ENCODE measurements at places on chromosomes 11 and 22. TPM values are rescaled to one million over a fixed set of nuclear protein-coding genes. Genes with fewer than 3 reads are reported as not detected.

Gene MUC5AC
- not detected for total RNA-seq

Gene CCDC116
- total RNA-seq, result 0.93 TPM

Gene ENTHD1
- 0.36 TPM for total RNA-seq

Gene C11orf16
- total RNA-seq, result not detected

Gene ZBTB16
- 1.3 TPM for total RNA-seq

Gene IL17REL
- total RNA-seq, result not detected

Gene USP47
- total RNA-seq, result 70.0 TPM

Gene ZNF143
- 51.3 TPM for total RNA-seq

Gene SYCE3
- not detected for total RNA-seq

DNA sequence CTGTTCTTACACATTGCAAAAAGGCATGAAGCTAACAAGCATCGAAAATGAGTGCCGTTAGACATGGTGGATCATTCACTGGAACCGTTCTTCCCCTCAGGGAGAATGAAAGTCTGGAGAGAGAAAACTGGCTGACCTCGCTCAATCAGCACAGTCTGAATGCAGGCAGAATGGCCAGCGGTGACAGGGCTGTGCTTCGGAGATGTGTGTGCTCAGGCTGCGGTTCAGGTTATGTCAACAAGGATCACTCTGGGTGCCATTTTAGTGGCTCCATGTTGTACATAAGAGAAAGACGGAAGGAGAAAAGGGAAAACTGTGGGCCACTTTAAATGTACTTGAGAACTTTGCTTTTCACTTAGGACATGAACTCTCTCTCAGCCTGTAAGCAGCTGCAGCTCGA lies 749.8 kb upstream of the ARHGAP42 start:
- no peak for DNase-seq

GRCh38 chr11:58498464-58498863 lies 9.4 kb downstream of the OR5B21 start:
- DNase-seq, result peak; percentile 11

- no peak for DNase-seq
Measured at GRCh38 chr22:47355388-47355725, 592.9 kb downstream of the TBC1D22A start.

- no peak for DNase-seq
Measured at GRCh38 chr11:31598454-31598853, 88.9 kb downstream of the ELP4 start.

DNA sequence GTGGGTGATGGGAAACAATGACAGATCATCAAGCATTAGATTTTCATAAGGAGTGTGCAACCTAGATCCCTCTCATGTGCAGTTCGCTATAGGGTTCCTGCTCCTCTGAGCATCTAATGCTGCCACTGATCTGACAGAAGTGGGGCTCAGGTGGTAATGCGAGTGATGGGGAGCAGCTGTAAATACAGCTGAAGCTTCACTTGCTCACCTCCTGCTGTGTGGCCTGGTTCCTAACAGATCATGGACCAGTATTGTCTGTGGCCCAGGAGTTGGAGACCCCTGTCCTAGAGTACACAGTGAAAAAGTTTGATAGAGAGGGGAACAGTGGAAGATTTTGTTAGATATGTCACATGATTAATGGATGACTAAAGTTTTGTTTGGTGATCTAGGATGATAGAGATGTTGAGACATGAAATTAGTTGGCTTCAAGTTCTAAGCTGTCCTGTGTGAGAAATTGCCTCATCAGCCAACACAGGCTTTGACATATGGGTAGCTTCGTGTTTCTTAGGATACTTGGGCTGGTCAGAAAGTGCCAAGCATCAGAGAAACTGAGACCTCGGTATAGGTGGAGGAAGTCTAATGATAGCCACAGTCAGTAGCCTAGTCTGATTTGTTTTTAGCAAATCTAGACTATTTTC lies 47.4 kb downstream of the ARHGEF12 start:
- DNase-seq, result no peak

DNA sequence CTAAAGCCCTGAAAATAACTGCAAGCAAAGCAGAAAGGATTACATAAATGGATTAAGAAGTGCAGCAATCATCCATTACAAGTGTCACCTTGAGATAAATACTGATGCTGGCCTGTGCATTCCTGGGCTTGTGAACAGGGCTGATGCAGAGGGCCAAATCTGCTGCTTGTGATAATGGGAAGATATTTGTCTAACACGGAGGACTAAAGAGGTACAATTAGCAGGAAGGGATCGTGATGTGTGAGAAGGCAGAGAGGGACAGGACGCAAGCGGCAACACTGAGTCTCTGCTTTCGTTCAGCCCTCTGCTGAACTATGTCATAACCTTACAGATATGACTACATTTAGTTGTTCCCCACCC lies 107.7 kb upstream of the DDI1 start:
- no peak for DNase-seq

- DNase-seq, result no peak
Measured at GRCh38 chr11:97890466-97890865, 1130.3 kb upstream of the CNTN5 start.

DNA sequence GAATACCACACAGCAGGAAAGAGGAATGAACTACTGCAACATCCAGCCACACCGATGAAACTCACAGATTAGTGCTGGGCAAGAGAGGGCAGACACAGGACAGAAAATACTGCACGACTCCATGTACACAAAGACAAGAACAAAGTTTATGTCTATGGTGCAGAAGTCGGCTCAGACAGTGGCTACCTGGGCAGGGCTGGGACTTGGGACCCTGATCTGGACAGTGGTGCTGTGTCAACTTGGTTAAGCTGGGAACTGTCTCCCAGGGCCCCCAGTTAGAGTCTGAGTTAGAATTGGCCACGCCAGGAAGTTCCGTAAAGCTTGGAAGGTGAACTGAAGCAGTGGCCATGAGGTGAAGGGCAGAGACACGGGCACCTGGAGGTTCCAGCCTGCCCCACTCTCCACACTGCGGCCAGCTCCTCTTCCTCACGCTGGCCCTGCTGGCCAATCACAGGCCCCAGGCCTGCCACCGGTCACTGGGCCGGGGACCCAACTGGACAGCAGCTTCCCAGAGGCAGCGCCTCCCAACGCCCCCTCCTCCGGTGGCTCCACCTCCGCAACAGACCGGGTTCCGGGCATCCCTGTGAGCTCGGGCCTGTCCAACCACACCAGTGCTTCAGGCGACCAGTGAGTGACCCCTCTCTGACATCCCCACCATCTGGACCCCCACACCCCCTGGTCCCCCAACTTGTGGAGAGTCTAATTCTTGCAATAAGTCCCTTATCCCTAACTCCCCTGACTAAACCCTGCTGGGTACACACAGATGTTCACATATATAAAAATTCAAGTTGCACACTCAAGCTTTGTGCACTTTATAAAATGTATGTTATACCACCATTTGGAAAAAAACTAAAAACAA lies 93.7 kb downstream of the MICAL3 start:
- no peak for DNase-seq

GRCh38 chr22:43431808-43432554 lies 20.2 kb downstream of the MPPED1 start:
- DNase-seq, result no peak

- DNase-seq, result no peak
Measured at GRCh38 chr22:38284042-38284402, 11.2 kb upstream of the TMEM184B start.

- DNase-seq, result no peak
Measured at GRCh38 chr22:36732609-36733008, 29.1 kb upstream of the CACNG2 start.

DNA sequence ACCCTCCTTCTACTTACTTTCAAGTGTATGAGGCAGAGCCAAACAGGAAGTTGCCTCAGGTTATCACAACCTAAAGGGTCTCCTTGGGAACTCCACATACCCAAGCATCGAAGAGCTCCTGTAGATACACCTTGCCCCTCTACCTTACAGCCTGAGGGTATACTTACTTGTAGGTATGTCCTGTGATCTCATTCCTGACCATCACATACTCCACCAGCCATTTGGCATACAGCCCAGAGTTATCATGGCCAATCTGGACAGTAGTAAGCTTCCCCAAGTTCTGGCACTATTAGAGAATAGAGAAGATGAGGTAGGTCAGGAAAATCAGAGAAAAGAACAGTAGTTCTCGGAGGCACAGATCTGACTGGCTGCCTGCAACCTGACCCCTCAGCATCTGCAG lies 53.4 kb upstream of the SCUBE2 start:
- peak; percentile 5 for DNase-seq

DNA sequence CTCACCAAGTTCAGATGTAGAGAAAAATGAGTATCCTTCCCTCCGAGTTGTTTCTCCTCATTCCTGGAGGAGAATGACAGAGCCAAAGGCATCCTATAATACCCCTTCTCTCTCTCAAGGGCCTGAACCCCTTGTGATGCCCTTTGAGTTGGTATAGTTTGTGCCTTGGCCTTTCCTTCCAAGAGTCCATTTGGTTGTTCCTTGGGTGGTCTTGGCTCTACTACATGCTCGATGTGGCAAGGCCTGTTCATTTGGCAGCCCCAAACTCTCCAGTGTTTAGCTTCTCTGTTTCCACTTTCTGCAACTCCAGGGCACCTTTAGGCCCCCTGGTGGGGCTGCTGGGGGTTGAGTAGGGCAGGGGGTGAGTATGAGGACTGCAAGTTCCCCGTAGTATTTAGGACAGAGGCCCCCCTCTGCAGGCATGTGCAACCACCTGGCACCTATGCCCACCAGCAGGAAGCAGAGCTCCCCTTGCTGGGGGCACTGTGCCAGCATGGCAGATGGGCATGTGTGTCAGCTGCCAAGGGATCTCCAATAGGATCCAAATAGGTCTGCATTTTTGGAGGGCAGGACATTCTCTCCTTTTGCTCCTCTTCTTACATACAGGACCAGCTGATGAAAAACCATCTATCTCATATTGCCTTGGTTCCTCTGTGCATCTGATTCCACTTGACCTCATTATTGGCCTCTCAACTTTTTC lies 217.2 kb upstream of the CADM1 start:
- no peak for DNase-seq

DNA sequence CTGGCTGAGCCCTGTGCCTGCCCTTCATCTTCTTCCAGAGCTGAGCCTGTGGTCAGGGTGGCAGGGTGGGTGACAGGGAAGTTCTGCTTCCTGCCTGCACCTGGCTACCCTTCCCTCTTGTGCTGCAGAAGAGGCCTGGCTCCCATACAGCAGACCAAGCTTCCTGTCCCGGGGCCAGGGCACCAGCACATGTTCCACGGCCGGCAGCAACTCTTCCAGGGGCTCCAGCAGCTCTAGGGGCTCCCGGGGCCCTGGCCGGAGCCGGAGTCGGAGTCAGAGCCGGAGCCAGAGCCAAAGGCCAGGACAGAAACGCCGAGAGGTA lies 15.0 kb downstream of the ROBO3 start:
- DNase-seq, result no peak

DNA sequence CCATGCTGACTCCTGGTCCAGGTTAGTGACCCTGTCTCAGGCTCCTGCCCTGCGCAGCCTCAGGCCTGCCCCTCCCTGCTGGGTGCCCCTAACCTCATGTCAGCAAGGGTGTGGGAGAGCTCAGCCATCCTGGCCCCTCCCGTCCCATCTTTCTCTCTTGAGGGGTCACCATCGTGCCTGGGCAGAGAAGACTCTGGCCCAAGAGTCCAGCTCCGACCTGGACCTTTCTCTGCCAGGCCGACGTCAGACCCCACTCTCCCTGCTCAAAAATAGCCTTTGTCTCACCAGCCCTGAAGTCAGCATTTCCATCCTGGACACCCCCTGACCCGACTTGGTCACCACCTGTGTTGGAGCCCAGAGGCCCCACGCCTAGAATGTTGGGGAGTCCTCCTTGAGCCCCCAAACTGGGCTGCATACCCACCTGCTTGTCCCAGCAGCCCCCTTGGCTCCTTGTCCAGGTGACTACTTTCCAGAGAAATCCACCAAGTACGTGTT lies 4.9 kb downstream of the SCGB1C1 start:
- DNase-seq, result no peak

GRCh38 chr11:66015936-66016792 lies 4.4 kb downstream of the CST6 start:
- no peak for DNase-seq

DNA sequence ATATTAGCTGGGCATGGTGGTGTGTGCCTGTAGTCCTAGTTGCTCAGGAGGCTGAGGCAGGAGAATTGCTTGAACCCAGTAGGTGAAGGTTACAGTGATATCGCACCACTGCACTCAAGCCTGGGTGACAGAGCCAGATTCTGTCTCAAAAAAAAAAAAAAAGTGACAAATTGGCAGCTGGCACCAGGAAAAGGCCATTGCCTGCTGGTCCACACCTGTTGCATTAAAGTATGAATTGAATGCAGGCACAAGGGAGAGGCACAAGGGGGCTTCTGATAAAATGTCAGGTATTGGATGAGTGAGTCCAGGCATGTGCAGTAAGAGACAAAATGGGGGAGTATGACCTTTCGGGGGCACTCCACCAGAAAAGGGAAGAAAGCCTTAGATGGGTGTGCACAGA lies 28.2 kb downstream of the ZNF70 start:
- DNase-seq, result no peak

DNA sequence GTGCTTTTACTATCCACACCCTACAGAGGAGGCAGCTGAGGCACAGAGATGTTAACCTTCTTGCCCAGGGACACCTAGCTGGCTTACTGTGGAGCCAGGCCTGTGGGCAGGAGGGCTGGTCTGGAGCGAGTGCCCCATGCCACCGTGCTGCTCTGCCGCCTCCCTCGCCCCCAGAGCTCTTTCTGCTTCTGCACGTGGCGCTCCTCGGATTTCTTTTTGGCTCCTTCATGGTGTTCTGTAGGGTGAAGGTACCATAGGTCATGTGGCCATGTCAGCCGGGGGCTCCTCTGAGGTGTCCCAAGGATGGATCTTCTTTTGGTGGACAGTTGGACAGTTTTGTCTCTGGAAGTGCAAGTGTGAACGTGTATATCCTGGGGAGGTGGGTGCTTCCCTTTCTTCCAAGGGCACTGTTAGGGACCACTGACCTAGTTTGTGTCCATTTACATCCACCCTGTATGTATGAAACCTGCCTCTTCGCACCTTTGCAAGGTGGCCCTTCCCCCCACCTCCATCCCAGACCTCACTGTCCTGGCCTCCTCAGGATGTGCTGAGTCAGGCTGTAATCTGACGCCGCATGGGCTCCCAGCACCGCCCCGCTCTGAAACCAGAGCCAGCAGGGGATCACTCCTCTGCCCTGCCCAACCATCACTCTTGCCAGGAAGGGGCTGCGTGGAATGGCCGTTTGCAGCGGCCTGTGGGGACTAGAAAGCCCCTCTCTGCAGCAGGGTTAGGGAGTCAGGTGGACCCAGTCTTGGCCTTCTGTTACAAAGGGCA lies 31.7 kb downstream of the POLR3H start:
- no peak for DNase-seq

DNA sequence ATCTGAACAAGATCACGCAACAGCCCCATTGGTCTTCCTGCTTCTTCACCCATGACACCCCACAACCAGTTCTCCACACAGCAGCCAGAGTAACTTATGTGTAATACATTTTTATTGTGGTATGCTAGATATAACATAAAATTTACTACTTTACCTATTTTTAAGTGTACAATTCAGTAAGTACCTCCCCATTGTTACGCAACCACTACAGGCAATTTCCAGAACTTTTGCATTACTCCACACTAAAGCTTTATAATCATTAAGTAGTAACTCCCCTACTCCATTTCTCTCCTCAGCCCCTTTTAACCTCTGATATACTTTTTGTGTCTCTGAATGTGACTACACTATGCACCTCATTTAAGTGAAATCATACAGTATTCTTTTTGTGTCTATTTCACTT lies 575.4 kb upstream of the CADM1 start:
- DNase-seq, result no peak

GRCh38 chr11:6297831-6298230 lies 22.5 kb downstream of the CAVIN3 start:
- DNase-seq, result no peak

GRCh38 chr11:45761659-45762058 lies 43.3 kb upstream of the SLC35C1 start:
- DNase-seq, result no peak

Measured in naive thymus-derived CD8-positive, alpha-beta T cell (primary cell).